NAMALWA (cell line): ENCODE measurements at places on chromosomes 1 and 21.

- DNase-seq, result no peak
These were observed 101.8 kb downstream of the CD247 start for GRCh38 chr1:167416506-167416905.

GRCh38 chr1:36306210-36306901, at the start of gene SH3D21:
Gene SH3D21 (plus strand): TSS chr1:36306368. CDS start chr1:36306421, 53 bp downstream.
- peak; percentile 79 for DNase-seq

- DNase-seq, result no peak
These were observed 534 bp downstream of the KCNH1 start for GRCh38 chr1:211133393-211133835.

DNA sequence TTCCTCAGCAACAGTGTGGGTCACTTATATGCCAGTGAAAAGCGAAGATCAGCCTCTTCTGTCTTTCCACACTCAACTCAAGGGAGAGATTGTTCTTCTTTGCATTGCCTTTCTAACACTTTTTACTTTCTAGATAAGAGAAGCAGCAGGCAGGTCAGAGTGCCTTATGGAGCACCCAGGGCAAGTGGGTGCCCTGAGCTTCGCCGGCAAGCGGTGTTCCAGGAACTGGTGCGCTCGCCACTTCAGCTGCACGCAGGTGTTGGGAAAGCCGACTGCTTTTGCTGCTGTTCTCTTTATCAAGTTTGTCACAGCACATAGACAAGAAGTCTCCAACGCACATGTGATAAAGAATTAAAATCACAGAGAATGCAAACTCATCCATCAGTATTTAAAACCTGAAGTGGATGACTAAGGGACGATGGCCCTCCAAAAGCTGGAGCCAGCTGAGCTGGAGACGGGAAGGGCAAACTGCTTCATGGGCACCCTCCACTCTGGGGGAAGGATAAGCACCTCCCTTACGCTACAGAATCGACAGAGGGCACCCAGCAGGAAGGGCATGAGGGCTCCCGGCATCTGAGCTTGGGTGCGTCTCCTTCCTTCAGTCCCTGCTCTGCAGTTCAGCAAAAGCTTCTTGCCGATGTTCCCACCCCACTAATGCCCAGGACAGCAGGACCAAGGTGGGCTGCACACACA, 20.7 kb downstream of the UBE2G2 start:
- DNase-seq, result no peak

DNA sequence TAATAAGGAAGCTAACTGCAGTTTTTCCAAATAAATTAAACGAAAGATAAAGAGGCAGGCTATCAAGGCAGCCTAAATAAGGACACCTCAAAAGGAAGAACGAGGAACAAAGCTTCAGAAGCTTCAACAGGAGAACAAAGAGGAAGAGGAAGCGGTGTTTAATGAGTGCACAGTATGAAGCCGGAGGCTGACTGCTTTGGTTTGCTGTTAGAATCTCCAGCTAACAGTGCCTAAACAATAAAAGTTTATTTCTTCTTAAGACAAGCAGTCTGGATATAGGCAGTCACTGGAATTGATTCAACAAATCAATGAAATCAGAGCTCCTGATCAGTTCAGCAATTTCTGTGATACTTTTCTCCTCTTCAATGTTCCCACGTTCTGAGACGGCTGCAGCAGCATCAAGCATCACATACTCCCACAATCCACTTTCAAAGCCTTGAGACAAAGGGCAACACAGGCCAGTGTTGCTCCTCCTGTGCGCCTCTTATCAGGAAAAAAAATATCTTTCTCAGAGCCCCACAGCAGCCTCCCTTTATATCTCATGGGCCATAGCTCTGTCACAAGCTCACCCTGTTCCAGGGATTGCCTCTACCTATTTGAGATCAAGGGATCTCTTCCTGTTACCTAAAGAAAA, 365.6 kb upstream of the ST6GALNAC5 start:
- no peak for DNase-seq

DNA sequence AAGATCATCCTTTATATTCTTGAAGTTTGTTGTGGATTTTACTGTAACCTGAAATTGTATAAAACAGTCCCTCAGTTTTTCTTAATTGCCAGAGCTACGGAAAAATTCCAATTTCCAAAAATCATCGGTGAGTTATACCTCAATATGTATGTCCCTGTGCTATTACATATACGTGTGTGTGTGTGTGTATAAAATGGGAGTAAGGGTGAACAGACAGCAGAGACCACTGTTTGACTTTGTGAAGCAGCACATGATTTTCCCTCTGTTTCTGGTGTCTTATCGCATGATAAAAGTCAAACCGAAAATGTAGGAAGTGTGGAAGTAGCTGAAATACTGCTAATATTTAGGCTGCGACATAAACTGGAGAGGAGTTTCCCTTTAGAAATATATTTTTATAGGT, 1.2 kb downstream of the OR2T1 start:
- DNase-seq, result peak; percentile 47

DNA sequence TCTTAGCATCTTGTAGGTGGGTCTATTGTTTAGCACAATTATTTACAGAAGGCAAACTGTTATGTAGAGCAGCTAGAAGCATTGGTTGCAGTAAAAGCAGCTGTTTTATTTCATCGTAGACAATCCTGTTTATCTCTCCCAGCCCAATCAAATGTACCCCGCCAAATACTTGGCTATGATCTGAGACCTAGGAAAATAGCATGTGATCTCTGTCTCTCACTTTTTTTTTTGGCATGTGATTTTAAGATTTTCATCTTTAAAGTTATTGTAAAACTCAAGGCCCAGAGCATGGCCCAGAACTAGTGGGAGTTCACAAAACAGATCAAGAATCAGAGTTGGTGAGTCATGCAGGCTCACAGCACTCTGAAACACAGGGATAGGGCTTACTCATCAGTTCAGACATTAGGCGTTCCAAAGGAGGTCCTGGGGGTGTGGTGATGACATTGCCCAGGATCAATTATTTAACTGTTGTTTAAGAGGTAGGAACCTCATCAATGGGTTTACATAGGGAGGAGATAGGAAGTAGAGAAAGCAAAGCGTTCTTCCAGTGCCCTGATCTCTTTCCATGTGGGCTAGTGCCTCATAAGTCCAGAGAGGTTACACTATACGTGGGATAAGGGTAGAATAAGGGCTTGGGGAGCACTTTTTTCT, 40.2 kb downstream of the TBX19 start:
- no peak for DNase-seq

DNA sequence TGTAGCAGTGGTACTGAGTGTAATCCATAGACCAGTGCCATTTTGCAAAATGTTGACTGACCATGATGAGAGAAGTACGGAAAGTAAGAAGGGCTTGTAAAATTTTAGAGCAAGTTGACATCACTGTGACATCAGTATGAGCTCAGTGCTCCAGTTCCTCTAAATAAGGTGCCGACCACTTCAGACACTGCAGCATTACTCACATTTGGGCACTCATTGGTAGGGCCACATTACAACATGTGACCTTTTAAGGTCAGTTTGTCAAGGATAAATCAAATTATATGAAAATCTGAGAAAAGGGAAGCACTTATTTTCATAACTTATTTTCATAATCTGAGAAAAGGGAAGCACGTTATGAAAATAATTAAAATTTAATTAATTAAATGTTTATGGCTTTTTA, 128.0 kb upstream of the ERG start:
- DNase-seq, result no peak
